ENCODE measurements at places on chromosomes 4 and X. TPM values are rescaled to one million over a fixed set of nuclear protein-coding genes. Genes with fewer than 3 reads are reported as not detected.

DNA sequence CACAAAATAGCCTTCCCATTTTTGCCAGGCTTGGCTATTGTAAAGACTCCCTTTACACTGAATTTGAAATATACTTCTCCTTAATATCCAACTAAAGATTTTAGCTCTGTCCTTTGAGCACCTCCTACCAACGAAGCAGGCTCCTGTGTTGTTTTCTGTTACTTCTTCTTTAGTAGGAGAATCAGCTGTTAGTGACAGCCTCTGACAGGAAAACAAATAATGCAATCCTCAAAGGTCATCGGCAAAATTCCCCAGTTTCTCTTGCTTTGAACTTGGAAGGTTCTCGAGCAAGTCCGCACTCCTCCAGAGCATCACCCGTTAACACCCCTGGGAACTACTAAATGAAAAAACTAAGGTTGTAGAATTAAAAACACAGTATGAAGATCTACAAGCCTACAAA, 66.9 kb downstream of the MANBA start:
- no peak for DNase-seq

Gene FAM9C
- total RNA-seq, result under 0.01 TPM

Gene HNRNPD
- 27.1 TPM for total RNA-seq

Gene SORCS2
- total RNA-seq, result under 0.01 TPM

DNA sequence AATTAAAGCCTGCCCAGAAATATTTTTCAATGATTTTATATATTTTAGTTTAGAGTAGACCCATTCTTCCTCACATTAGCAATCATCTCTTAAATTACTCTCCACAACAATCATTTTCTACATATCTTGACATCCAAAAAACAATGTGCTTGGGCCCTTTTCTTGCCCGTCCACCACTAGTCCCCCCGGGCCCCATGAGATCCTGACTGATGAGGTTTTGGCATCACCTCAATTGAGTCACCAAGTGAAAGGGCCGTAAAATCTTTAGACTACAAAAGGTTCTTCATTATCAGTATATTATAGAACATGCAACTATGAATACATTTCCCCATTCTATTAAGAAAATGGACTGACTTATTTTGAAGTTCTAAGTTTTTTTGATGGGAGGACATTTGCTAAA, 4.0 kb upstream of the CDKL2 start:
- DNase-seq, result no peak

Gene ALB
- not detected for total RNA-seq

DNA sequence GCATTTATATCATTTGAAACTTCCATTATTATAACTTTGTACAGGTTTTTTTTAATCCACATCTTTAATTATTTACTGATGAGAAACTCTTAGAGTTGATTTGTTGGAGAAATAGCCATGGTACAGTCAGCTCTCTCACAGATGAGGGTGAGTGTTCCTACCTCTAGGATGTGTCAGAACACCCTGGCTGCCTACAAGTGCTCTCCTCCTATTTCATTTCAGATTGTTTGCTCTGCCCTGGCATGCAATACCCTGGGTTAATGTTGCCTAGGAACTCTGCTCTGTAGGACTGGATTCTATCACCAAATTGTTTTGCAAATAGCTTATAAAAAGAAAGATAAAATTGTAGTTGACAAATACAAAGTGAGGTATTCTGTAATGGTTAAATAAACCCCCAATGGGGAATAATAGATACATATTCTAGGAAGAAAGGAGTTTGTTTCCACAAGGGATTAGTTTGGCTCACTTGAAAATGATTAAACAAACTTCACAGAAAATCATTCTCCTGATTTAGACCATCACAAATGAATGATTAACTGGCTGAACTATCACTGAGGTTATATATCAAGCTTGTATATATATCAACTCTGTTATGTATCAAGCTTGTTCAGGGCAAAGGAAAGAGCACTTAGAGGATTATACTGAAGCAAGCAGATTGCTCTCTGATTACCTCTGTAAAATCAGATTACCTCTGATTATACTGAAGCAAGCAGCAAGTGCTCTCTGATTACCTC, 150.0 kb downstream of the PDE5A start:
- no peak for DNase-seq

DNA sequence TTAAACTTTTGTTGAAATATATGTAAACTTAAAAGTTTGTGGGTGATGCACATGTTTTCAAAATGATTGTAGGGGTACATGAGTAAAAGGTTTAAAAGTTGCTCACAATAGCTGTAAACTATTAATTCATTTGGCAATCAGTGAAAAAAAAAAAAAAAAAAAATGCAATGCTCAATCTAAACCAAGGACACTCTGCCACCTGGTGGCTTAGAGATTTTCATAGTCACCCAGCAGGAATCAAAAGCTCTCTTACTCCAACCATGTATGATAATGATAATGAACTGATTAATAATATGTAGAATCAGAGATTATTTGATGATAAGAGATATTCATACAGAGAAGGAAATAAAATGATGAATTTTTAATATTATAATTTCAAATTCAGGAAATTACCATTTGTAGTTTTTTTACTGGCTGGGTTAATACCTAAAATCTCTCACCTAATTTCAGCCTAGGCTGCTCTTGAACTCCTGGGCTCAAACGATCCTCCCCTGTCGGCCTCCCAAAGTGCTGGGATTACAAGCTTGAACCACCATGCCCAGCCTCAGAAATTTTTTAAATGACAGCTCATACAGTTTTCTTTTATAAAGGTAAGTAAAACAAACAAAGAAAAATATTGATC, 46.9 kb upstream of the SLC25A4 start:
- peak; percentile 47 for DNase-seq

DNA sequence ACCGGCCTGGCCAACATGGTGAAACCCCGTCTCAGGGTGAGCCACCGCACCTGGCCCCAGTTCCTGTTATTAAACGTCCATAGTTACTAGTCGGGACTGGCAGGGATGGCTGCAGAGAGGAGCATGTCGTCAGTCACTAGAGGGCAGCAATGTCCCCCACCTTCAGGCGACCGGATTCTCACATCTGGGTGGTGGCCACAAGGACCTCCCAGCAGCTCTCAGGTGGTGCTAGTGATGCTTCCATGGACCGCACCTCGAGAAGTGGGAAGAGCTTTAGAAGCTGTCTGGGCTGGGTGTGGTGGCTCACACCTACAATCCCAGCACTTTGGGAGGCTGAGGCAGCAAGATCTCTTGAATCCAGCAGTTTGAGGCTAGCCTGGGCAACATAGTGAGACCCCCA, 13.3 kb upstream of the IL3RA start:
- DNase-seq, result no peak

Gene POU3F4
- not detected for total RNA-seq

- DNase-seq, result peak; percentile 48
These were observed 150.5 kb upstream of the DDIT4L start for GRCh38 chr4:100340512-100341485.

DNA sequence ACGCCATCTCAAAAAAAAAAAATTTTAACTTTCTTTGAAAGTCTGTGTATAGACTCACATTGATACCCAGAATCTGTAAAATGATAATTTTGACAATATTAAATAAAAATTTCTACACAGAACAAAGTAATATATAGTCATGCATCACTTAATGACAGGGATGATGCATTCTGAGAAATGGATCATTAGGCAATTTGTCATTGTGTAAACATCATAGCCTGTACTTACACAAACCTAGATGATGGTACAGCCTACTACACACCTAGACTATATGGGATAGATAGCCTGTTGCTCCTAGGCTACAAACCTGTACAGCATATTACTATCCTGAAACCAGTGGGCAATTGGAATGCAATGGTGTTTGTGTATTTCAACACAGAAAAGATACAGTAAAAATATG, 107.7 kb downstream of the BLTP1 start:
- DNase-seq, result no peak

DNA sequence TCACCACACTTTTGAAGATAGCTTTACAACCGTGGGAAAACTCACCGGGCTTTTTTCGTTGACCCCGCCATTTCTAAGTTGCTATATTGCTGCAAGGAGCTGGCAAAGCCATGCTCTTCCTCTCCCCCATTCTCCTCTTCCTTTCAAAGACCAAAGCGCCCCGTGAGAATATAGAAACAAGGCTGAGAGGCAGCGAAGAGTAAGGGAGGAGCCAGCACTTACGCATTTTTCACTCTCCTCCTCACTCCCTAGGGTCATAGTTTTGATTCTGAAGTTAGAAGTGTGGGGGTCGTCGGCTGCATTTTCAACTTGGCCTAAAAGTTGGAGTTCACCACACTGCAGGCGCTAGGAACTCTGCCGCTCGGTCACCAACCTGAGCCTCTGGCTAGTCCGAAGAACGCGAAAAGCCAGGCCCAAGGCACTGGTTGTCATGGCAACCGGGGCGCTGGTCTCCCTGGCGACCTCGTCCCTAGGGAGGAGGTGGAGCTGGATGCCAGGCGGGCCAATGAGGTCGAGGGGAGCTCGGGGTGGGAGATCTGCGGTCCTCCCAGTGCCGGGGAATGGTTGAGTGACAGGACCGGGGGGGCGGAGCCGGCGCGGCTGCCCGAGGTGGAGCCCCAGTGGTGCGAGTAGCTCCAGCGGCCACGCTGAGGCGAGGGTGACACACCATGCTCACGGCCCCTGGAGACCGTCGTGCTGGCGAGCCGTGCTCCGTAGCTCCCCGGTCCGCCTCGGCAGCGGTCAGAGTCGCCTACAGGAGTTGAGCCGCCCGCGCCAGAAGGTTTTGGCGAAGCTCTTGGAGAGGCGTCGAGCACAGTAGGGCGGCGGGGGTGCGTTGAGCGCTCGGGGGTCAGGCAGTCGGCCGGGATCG, at the start of gene PTPN13:
Gene PTPN13, plus strand, starts transcription at position 628 of the 871 bp plus-strand sequence. CDS start 40,942 bp downstream, outside the sequence.
- DNase-seq, result peak; percentile 98

Gene CXCL11
- total RNA-seq, result not detected

Gene IL15
- total RNA-seq, result 11.6 TPM

DNA sequence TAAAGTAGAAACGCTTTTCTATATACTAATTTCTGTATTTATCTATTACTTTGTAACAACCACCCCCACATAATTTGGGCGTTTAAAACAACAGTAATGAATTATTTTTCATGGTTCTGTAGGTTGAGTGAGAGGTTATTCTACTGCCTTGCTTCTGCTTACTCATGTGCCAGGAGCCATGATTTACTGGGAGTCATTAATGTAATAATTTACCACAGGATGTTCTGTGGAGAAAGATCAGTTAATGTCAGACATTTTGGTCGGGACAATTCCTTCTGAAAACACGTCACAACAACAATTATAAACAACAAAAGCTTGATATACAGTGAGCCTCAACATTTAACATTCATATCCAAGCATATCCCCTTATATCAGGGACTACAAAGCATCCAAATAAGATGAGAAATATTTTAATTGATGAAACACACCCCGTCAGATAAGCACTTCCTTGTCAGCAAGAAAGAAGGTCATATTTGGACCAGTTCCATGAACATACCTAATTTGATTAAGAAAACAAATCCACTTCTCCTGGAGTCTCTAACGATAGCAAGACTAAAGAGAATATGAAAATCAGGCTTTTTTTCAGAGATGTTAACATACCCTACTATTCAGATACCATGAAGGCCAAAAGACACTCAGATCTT, 238.5 kb downstream of the PRDM5 start:
- no peak for DNase-seq

GRCh38 chrX:15310117-15310516, 5.3 kb downstream of the ASB11 start:
- peak; percentile 37 for DNase-seq

DNA sequence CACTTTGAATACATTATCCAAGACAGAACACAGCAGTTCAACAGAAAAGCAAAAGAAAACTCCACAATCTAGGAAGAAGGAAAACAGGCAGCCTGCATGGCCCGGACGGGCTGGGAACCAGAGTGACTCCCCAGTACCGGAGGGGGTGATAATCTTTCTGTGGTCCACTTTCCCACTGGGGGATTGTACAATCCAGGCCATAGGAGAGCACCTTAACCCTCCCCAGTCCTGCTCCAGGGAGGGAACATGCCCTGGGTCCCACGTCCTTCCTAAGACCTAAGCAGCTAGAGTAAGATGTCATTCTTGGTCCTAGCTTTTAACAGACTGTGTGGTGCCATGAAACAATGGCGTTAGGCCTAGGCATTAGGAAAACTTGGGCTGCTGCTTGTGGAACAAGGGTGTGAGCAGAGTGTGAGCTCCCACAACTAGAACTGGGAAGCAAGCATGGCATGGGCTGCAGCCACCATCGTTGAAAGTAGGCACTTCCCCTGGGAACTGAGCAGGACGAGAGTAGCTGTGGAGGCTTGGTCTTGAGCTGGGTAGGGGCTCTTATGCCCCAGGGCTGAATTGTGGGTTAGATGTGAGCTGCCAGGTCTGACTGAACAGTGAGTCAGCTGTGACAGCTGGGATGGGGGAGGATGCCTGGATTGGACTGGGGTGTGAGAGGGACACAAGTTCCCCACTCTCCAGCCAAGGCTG, 42.4 kb downstream of the NAT8L start:
- DNase-seq, result no peak

Gene ANTXR2
- 107 TPM for total RNA-seq

DNA sequence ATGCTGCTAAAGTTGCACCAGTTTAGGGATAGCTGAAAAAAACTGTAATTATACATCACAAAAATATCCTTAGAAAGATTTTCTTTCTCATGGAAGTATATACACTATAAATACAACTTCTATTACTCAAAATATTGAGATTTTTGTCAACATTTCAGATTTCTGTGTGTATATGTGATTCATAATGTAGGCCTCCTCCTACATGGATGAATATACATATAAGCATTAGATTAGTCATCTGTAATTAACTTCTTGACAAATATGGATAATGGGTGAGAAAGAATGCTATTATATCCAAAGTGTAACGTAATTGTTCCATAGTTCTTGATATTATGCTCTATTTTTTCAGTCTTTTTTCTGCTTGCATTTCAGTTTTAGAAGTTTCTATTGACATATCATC, 124.9 kb downstream of the CBLL2 start:
- no peak for DNase-seq

Gene GRIA3
- 8.1 TPM for total RNA-seq

Gene SGMS2
- total RNA-seq, result 135 TPM

- DNase-seq, result no peak
These were observed 145.6 kb upstream of the RBPJ start for GRCh38 chr4:26175006-26175786.

Measured in fibroblast of villous mesenchyme (primary cell).